ENCODE measurements at places on chromosomes 1 and 21.

GRCh38 chr1:11731691-11732283 lies 4.1 kb upstream of the AGTRAP start:
- DNase-seq: peak; percentile 86

GRCh38 chr1:67479146-67479891 lies 49.1 kb upstream of the SERBP1 start:
- DNase-seq: no peak

DNA sequence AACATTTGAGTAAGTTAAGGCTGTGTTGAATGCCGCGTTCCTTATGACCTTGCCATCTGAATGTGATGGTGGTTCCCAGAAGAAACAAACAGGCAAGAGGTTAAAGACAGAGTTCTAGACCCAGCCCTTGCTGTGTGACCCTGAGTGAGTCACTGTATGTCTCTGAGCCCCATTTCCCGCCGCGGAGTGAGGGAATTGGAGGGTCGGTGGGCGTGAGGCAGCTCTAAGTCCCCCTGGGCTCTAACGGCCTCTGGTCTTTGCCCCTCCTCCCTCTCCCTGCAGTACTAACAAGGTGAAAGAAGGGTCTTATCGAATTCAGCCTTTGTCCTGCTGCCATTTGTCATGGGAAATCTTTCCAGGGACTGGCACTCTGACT lies 40.4 kb downstream of the OLIG1 start:
- DNase-seq: no peak

DNA sequence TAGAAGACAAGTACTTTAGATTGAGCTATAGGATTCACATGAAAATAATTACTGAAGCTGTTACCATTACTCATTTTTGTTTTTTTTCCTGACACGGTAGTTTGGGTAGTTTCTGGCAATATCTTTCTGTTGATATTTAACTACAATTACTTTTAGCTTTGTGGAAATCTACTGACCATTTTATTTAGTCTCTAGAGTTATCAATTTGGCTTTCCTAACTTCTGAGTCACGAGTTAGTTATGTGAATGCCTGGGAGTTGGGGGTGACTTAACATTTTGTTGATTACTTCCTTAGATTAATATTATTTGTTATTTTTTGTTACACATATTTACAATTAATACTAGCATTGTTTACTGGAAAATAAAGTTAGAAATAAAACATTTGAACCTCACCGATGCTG lies 160.6 kb downstream of the HMCN1 start:
- DNase-seq: no peak

- DNase-seq: no peak
Observed at GRCh38 chr1:246533371-246533905, 26.4 kb upstream of the SMYD3 start.

GRCh38 chr1:148352470-148353053 lies 130.5 kb downstream of the PPIAL4G start:
- no peak for DNase-seq

DNA sequence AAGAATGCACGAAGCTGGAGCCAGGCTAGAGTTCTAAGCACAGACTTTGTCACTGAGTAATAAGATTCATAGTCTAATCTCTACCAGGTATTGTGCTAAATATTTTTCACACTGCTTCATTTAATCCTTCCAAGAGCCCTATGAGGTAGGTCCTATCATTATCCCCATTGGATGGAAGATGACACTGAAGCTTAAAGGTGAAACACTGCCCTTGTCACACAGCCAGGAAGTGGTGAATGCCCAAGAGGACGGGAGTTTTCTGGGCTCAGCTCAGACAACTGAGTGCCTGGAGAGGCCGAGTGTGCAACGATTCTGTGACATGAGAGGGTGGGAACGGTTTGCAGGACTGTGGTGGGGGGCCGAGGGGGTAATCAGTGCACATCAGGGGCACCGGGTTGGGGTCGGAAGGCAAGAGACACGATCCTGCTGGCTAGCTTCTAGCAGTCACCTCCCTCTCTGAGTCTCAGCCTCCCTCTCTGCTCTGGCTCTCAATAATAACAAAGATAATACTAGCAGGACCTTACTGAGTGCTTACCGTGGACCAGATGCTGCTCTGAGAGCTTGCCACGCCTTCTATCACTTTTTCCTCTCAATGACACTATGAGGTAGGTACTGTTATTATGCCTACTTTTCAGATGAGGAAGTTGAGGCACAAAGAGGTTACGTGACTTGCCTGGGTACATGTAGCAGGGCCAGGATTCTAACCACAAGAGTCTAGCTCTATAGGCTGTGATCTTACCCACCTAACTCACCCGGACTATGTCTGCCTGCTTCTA lies 12.4 kb downstream of the KCNQ4 start:
- DNase-seq: no peak

GRCh38 chr1:230186003-230186863 lies 119.2 kb downstream of the GALNT2 start:
- no peak for DNase-seq

DNA sequence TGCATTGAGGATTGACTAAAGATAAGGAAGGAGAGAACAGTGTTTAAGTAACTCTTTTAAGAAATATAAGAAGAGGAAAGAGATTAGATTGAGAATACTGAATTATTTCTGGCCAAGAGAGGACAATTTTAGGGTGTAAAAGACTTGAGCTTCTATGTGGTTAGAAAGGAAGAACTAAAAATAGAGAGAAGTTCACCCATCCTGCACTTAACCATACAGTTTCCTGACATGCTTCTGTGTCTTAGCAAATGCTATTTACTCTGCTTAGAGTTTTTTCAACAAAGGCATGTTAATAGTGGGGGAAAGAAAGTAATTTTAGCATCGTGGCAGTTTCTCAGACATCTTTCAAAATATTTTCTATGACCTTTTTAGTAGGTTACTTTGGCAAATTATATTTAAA lies 122.8 kb upstream of the GPR52 start:
- DNase-seq: no peak

DNA sequence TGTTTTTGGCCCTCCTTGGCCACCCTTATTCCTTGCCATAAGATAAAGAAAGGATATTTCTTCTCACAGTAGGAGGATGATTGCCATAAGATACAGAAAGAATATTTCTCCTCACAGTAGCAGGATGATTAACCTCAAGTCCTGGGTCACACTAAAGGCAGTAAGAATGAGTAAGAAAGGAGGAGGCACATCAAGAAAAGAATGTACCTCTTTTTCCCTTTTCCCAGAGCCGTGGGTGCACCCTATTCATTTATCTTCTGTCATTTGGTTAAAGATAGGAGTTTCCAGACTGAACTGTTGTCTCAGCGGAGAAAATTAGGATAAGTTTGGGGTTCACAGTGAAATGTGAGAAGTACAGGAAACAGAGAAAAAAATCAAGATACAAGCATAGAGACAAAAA lies 52.5 kb downstream of the LRRC8C start:
- no peak for DNase-seq

DNA sequence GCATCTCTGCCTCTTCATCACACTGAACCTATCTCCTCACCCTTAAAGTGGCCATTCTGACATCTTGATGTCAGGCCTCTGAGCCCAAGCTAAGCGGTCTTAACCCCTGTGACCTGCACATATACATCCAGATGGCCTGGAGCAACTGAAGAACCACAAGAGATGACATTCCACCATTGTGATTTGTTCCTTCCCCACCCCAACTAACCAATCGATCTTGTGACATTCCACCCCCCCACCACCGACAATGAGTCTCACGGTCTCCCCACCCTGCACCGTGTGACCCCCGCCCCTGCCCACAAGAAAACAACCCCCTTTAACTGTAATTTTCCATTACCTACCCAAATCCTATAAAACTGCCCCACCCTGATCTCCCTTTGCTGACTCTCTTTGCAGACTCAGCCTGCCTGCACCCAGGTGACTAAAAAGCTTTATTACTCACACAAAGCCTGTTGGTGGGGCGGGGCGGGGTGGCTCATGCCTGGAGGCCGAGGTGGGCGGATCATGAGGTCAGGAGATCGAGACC lies 21.0 kb upstream of the PINK1 start:
- no peak for DNase-seq

GRCh38 chr1:114901814-114902213 lies 47.2 kb downstream of the SYCP1 start:
- DNase-seq: no peak

GRCh38 chr1:175504875-175505555 lies 238.4 kb downstream of the TNR start:
- no peak for DNase-seq

DNA sequence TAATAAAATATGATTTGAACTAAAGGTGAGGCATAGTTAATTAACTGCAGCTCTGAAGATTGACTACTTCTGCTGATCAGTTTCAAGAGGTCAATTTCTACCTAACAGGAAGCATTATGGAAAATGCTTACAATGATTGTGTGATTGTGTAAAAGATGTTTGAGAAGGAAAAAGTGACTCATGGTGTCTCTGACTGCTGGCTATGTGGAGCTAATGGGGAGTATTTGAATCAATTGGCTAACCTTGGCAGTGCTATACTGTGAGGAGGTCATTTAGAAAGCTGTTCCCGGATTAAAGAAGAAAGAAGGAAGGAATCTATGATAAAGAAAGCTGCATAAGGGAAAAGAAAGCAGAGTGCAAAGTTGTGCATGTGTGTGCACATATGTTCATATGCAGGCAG lies 376.5 kb downstream of the ADGRL2 start:
- no peak for DNase-seq

GRCh38 chr1:205800427-205800826 lies 12.6 kb downstream of the SLC41A1 start:
- no peak for DNase-seq

GRCh38 chr1:84301785-84302385 lies 377 bp downstream of the SAMD13 start:
- no peak for DNase-seq

- DNase-seq: no peak
Observed at GRCh38 chr1:195979646-195980045, 628.6 kb downstream of the KCNT2 start.

GRCh38 chr1:160740133-160740688 lies 1.2 kb downstream of the SLAMF7 start:
- DNase-seq: no peak

GRCh38 chr1:28518745-28519341 lies 13.0 kb downstream of the RCC1 start:
- no peak for DNase-seq

DNA sequence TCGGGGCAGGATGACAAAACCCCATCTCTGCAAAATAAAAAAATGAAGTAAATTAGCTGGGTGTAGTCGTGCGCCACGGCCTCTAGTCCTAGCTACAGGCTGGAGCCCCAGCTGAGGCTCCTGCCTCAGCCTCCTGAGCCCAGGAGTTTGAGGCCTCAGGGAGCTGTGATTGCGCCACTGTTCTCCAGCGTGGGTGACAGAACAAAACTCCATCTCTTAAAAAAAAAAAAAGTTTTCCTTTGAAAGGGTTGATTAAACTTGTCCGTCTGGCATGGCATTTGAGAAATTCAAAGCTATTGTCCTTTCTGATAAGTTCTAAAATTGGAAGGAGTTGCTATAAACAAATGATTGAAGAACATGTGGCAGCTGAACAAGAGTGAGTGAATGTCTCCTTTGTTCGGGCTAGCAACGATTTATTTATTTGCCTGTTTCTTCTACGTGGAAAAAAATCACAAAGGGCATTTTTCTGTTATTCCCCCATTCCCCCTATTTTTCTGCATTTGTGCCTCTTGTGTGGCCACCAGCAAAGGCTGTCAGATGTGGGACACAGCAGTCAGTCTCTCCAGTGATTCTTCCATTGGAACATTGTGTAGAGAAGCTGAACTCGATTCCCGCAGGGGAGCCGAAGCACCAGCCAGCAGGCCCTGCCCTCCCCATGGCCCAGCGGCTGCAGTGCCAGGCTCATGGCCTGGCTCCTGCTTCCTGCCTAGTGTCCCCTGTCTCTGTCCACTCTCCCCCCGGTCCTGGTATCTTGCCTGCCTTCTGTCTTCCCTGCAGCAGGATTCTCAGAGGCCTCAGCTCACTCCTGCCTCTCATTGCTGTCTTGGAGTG lies 21.5 kb upstream of the PWP2 start:
- DNase-seq: peak; percentile 74

DNA sequence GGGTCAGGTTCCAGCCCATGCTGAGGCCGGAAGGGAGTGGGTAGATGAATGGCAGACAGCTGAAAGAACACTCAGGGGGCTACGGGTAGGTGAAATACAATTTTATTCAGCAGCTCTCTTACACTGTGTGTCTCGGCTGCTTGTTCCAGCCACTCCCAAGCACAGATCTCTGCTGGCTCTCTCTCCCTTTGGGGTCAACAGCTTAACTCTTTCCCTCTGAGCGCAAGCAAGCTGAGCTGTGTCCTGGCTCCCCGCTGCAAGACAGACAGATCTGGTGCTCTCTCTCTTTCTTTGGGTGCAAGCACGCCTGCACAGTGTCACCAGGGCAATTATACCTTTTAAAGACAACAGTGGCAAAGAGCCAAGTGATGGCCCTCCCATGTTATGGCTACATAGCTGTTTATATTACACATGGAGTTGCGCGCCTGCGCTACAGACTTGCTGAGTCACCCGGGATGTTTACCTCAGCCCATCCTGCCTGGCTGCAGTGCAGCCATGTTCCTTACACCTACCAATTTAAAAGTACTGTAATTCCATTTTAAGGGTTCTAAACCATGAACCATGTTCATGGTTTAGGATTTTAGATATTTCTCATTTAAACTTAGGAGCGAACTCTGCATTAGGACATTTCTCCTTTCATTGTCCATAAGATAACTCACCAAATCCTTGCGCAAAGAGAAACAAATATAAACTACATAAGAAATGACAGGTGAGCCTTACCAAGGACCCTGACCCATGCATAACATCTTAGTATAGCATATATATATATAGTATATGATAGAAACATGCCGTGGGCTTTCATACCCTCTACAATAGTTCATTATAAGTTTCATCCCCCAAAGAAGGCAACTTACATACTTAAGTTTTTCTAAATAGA lies 396.5 kb downstream of the SMYD3 start:
- DNase-seq: no peak

- peak; percentile 84 for DNase-seq
Observed at GRCh38 chr1:205321162-205321958, at the start of gene NUAK2. TSS of gene NUAK2 (minus strand) at chr1:205321745. CDS start at chr1:205321628, 117 bp downstream.

All from anterior cingulate cortex (tissue), 58 donors.